ENCODE measurements at places on chromosomes 3 and 15. TPM values are rescaled to one million over a fixed set of nuclear protein-coding genes. Genes with fewer than 3 reads are reported as not detected.

DNA sequence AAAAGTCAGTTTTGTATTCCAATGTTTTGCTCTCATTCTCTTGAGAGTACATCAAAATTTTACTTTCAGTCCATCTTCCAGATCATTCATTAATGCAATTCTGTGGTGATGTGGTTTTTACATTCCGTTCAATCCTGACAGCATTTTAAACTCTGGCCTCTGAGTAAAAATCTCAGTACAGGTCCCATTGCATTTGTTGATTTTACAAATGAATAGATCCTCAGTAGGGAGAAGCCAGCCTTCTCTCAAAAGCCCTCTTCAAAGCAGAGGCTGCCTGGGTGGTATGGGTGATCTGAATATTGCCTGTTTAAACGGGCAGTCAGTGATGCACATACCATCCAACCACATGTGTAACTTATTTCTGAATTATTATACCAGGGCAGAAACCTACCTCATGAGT, 72.5 kb upstream of the TSC22D2 start:
- DNase-seq = no peak

DNA sequence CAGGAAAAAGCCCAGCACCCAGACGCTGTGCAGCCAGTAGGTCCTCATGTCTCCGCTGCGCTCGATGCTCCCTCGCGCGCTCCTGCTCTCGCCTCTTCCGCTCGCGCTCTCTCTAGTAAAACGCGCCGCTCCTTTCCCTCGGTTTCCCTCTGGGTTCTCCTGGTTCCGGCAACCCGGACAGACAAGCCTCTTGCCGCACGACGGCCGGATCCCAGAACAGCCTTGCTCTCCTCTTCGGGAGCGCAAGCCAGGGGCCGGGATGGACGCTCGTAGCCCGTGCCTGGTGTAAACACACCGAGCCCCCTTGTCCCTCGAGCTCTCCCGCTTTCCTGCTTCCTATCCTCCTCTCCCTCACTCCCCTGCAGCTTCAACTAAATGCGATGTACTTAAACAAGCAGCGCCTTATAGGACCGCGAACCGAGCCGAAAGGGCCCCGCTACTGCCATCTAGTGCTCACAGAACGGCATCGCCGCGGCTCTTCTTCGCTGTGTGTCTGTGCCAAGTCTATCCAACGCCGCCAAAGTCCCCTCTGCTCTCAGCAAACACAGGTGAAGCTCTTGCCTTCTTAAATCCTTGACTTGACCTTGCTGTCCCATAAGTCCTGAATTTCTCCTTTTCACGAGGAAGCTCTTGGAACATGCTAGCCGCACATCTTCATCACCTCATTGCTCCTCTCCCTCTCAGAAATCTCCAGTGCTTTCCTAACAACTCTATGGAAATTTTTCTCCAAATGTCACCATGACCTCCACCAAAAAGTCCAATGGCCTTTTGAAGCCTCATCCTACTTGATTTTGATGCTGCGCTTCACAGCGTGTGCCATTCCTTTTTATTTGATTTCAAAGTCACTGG, 1037.2 kb downstream of the IGSF11 start:
- DNase-seq = peak; percentile 56

DNA sequence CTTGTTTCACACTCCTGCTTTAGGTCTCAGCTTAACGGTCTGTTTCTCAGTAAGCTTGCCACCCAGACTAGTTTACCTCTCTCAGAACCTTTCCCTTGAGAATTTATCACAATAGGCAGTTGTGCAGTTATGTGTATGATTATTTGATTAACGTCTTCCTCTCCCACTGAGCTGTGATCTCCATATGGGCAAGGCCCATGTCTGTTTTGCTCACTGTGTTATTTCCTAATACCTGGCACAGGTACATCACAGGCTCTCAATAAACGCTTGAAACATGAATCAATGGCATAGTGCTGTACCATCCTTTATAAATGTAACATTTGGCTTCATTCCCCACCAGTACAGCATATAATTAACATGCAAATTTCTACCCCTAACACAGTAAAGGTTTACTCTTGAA, 29.1 kb upstream of the RARRES1 start:
- DNase-seq = no peak

The SENP7 gene
- total RNA-seq = 10.0 TPM

- DNase-seq = no peak
Measured at GRCh38 chr3:36543276-36543997, 163.1 kb downstream of the STAC start.

GRCh38 chr3:34013818-34014570, 215.6 kb downstream of the PDCD6IP start:
- peak; percentile 52 for DNase-seq

DNA sequence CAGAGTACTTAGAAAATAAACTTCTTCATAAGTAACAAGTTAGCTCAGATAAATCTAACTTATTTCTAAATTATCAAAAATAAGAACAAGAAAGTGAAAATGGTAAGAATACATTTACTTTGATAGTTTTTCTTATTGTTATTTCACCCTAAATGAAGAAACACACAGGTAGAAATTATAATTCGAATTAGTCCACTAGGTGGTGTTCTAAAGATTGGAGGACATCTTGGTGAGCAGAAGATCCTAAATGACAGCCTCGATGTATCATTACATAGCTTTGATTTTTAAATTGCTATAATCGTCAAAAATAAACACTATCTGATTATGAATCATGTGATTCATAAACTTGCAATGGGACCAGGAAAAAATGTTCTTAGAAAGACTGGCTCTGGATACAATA, 280.8 kb upstream of the UBE2E2 start:
- no peak for DNase-seq

DNA sequence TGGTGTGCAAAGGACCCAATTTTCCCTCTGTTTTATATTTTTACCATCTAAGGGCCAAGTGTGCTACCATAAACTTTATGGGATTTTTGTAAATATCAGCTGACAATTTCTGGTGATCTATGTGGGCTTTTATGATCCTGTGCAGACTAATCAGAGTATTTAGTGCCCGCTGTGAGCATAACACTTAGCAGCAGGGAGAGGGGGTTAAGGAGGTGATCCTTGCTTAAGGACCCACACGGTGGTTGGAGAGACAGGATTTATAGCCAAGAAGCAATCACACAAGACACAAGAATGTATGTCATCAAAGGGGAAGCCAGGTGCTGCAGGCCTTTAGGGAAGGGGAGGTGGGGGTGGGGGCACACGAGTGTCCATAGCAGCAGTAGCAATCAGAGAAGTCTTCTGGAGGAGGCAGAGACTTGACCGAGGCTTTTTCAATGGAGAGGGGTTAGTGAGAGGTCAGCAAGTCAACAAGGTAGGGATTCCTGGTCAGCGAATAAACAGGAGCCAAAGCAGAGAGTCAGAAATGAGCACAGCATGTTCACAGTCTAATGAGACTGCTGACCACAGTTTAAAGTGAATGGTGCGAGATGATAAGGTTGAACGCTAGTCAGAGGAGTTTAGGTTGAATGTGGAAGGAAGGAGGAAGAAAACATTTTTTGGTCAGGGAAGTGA, 4.5 kb upstream of the CACNA1D start:
- no peak for DNase-seq

- DNase-seq = no peak
Measured at GRCh38 chr3:132034097-132034485, 723 bp downstream of the CPNE4 start.

DNA sequence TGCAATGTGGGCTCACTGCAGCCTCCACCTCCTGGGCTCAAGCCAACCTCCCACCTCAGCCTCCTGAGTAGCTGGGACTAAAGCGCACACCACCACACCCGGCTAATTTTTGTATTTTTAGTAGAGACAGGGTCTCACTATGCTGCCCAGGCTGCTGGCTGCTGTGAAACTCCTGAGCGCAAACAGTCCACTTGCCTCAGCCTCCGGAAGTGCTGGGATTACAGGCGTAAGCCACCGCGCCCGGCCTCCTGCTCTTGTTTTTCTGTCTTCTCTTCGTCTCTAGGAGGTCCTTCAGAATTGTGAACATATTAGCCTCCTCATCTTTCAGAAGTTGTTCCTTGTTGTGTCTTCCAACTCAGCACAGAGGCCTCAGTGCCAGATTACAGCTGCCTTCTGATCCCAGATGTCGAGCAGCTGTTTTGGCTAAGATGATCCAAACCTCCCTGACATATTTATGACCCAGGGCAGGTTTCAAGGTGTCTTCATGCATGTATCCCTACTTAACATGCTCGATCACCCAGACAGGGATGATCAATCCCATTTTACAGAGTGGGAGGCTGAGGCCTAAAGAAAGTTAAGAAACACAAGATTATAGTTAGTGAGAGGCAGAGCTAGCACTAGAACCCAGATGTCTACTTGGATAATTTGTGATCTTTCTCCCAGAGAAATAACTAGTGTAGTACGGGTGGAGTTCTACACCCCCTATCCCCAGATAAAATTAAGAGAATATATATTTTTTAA, 32.1 kb upstream of the UMPS start:
- DNase-seq = no peak

DNA sequence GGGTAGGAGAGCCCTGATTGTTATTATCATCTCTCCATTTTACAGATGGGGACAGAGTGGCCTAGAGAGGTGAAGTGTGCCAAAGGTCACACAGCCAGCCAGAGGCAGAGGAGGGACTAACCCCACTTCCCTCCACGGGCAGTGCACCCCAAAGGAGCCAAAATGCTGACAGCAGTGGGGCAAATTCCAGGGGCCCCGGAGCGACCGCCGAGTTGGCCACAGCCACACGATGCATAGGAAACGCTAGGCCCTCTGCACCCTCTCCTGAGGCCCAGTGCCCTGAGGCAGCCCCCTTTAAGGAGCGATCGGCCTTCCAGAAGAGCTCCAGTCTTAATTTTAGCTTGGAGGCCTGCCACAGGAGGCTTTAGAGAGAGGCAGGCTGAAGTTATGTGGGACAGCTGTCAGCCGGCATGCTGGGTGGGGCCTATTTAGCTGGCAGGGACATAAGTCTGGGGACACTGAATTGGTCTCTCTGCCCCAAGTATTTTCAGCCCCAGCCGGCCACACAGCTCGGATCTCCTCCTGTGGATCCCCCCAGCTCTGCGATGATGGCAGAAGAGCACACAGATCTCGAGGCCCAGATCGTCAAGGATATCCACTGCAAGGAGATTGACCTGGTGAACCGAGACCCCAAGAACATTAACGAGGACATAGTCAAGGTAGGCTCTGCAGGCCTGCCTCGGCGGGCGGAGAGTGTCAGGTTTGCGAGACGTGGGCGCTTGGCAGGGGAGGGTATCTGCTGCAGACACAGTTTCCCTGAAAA, at the start of gene CAV3:
Gene CAV3 (plus strand): TSS at position 471 of the 763 bp plus-strand sequence. CDS start 75 bp downstream, at position 546.
- no peak for DNase-seq

DNA sequence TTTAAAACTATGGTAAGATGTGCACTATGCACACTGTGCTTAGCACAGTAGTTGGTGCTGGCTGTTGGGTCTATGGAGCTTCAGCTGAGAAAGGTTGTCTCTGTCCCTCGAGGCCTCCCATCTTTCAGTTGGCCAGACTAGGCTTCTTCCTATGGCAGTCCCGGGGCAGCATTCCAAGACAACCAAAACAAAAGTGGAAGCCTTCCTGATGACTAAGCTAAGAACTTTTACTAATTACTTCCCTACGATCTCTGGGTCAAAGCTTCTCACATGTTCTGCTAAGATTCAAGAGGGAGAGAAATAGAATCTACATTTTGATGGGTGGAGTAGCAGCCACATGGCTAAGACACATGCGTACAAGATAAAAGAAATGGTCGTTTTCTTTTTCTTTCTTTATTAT, 342.8 kb downstream of the TUSC7 start:
- DNase-seq = no peak

DNA sequence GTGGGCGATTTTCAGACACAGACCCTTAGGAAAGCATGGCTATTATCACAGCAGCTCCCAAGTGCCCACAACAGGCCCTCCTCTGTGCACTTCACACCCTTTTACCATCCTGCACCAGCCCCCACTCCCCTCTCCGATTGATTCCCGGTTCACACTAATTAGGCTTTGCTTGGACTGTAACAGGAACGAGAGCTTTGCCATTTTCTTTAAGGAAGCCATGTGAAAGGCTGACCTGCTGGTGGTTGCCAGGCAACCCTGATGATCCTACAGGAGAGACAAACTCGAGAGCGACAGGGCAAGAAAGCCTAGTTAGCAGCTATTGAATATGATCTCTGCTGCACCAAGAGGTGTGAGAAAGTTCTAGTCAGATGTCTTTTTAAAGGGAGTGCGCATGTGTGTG, 28.2 kb upstream of the DET1 start:
- DNase-seq = no peak

The SLC4A7 gene
- total RNA-seq = 34.0 TPM

The ACKR4 gene
- not detected for total RNA-seq
